ENCODE measurements at places on chromosomes 3 and 15.

DNA sequence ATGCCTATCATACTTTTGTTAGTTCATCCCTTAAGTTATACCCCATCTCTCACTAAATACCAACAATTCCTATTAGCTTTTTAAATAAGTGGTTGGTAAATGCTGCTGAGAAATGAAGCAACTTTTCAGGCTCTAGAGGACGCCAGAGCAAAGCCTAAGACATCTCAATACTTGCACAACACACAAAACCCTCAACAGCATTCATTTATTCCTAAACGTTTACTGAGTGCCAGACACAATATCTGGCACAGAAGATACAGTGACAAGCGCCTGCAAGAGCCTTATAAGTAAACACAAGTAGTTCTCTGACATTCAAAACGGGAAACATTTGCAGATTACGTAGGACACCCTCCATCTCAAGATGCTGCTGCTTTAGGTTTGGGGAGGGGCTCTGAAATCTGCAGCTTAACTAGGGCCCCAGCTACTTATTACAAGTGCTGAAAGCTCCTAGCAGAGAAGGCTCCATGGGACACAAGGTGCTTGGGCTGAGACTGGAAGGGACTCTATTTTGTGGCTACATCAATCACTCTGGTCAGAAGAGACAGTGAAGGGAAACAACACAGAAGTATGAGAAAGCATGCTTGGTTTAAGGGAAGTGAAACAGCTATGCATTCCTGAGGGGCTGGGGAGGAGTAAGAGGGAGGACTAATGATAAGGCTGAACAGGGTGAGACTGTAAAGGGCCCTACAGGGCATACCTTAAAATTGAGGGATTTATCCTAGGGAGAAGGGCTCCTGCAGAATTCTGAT is 311.3 kb downstream of the PLCL2 start:
- no peak for DNase-seq

- no peak for DNase-seq
Measured at GRCh38 chr3:186566772-186567071, 417 bp downstream of the TBCCD1 start.

GRCh38 chr3:52243791-52244628 is 1.5 kb upstream of the PPM1M start:
- no peak for DNase-seq

DNA sequence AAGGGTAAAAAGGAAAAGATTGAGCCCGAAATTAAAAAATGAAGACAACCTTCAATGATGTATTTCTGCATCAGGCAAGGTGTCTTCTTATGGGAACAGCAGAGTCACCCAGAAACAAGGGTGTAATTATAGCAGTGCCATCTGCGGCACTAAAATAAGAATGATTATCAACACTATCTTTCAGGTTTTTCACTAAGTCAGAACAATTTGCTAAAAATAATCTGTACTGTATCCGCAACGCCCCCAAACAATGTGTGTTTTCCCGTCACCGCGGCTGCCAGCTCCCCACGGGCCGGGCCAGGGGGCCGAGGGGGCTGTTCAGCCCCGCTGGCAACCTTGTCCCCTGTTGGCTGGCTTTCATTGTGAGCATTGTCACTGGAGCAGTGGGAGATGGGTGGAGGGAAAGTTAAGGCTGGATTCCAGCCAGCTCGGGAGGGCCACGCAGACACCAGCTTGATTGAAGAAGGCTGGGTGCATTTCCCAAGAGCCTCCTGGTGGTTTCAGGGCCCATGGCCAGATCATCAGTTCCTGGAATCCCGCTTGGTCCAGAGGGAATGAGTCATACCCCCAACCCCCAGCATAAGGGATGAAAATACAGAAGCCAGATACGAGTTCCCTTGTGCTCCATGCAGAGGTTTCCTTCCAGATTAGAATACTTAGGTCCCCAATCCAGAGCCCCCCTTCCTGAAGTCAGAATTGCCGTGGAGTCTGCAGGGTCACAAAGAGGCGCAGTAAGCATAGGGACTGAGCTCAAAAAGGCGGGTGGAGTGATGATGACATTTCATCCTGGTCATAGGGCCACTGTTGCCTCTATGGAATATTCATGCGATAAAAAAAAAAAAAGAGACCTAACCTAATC is 90.2 kb upstream of the KLF13 start:
- DNase-seq: no peak
